CD4-positive, alpha-beta memory T cell (primary cell): ENCODE measurements at places on chromosomes 6 and 20.

DNA sequence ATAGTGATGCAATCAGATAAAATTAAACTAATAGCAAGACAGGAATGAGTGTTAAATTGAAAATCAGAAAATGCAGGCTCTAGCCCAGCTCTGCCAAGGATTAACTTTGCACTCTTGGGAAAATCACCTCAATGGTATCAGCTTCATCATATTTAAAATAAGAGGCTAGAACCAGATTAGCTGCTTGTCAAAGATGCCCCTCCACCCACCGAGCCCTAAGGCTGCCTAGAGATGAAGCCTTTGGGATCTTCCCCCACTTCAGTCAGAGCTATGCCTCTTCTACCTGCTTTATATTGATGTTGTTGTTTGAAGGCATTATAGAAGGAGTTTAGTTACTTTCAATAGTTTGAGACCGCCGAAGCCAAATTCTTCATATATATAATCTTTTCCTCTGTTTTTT, 47.4 kb downstream of the HDDC2 start:
- no peak for DNase-seq

DNA sequence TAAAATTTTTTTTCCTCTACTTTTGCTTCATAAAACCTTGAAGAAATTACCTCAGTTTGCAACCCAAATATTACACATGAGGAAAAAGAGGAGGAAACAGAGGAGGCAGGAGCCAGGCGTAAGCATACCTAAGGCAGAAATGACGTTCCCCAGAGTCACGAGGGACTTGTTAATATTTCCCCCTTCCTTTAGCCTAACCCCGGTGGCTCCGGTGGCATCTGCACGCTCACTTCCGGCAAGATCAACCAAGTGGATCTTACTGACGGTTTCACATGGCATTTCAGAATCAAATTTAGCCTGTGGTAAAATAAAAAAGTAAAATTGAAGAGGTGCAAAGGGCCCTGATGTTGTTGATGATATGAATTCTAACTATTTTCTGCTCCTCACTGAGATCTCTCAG, 67.4 kb downstream of the KIF16B start:
- DNase-seq, result no peak

DNA sequence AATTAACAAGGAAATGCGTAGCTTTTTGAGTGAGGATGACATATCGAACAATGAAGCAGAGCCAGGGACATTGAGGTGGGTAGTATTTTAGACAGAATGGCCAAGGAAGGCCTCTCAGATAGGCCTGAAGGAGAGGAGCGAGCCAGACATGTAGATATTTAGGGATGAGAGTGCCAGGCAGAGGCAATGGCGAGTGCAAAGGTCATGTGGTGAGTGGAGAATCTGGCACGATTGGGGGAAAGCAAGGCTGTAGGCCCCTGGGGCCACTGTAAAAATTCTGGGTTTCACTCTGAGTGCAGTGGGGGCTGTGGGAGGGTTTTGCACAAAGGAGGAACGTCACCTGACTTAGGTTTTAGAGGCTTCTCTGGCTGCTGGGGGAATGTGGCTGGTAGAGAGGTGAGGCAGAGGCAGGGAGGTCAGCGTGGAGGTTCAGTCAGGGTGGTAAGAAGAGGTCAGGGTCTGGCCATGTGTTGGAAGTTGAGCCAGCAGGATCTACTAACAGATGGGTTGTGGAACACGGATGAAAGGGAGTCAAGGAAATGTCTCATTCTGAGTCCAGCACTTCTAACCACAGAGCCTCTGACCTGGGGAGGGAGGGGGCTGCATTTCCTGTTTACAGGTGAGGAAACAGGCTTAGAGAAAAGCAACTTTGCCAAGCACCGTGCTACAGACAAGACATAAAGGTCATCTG, 11.3 kb downstream of the SIRPA start:
- DNase-seq, result no peak

- no peak for DNase-seq
Measured at GRCh38 chr6:152312434-152312833, 324.7 kb downstream of the SYNE1 start.

GRCh38 chr6:1377526-1377925, 11.8 kb upstream of the FOXF2 start:
- DNase-seq, result no peak

DNA sequence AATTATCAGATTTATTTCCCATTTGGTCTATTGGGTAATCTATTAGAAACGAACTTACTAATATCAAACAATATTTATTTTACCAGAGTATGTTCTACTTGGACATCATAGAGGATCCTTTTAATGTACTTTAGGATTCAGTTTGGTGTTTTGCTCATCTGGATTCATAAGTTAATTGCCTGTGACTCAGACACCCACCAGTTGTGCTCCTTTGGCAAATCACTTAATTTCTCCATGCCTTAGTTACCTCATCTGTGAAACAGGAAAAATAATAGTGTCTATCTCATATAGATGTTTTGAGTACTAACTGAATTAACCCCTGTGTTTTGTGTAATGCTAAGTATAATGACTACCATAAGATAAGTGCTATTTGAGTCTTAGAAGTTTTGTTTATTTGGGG, 292.1 kb downstream of the LAMA2 start:
- no peak for DNase-seq

GRCh38 chr6:44066394-44067172, 60.7 kb downstream of the MRPL14 start:
- DNase-seq, result no peak

- peak; percentile 88 for DNase-seq
Measured at GRCh38 chr6:25027221-25027916, 91.6 kb upstream of the RIPOR2 start.

DNA sequence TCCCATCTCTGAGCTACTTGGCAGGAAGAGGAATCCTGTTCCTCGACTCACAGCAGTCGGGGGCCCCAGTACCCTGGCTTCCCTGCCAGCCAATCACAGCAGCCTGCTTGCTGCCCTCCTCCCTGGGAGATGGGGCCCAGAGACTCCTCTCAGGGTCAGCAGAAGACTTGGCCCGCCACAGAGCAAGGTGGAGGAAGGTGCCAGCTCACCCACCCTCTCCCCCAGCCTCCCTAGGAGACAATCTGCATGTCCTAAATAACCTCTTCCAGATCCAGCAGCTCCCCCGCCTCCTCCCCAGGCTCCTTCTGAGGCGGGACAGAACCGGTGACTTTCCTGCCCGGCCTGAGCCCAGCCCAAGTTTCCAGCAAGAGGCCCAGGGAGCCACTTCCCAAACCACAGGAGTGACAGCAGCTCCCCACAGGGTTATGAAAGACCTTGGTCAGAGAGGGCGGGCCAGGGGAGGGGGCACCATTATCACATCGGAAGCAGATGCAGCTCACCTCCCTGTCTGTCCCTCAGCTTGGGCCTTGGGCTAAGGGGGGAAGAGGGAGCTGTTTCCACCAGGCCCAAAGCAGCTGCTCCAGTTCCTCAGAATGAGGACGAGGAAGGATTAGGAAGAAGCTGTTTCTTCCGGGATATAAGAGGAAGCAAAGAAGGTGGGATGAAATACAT, 2.3 kb downstream of the CCND3 start:
- no peak for DNase-seq

- DNase-seq, result no peak
Measured at GRCh38 chr6:65760285-65760684, 53.3 kb upstream of the EYS start.

GRCh38 chr6:99485395-99485773, 29.8 kb downstream of the USP45 start:
- DNase-seq, result no peak

- DNase-seq, result no peak
Measured at GRCh38 chr6:106844930-106845329, 129.6 kb downstream of the CD24 start.

DNA sequence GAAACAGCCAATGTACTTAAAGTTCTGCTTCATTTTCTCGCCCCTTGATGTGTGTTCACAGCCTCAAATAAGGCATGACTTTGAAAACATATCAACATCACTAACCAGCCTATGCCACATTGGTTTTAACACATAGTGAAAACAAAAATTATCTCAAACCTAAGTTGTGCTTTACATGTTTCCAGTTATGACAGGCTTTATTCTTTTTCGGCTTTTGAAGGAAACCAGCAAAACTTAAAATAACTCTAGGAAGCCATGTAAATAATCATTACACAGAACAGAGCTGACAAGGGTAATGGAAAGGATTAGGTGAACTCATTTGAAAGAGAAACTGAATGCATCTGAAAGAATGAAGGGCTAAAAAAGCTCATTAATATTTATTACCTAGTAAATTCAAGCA, 42.1 kb downstream of the BMP5 start:
- no peak for DNase-seq

- no peak for DNase-seq
Measured at GRCh38 chr20:50372770-50373088, 137.5 kb upstream of the PTPN1 start.

DNA sequence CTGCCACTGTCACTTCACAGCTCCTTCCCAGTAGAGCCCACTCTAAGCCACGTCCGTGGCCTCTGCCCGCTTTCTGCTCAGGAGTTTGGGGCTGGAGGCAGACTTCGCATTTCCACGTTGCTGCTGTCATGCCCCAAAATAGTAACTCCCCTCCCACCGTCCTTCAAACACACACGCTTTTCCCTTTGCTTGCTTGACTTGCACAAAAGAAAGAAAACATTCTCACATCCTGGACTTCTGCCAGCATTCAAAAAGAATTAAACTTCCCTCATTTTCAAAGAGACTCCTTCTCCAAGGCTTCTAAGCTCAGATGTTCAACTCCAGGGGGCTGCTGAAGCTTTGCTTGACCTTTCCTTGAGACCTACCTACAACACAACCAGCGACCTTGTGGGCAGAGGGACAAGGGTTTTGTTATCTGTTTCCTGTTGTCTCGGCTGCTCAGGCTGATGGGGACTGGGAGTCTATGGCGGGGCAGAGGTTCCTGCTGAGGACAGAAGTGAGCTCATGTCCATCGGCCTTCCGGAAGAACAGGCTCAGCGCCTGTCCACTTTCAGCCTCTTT, 263.8 kb upstream of the FOXQ1 start:
- no peak for DNase-seq

- DNase-seq, result no peak
Measured at GRCh38 chr6:27568226-27568897, 95.5 kb upstream of the ZNF184 start.

- DNase-seq, result no peak
Measured at GRCh38 chr20:31496761-31497295, 17.4 kb upstream of the HM13 start.

- DNase-seq, result no peak
Measured at GRCh38 chr6:109241199-109241598, 141.1 kb downstream of the CD164 start.

GRCh38 chr20:34420975-34421374, 57.9 kb downstream of the ITCH start:
- DNase-seq, result no peak

DNA sequence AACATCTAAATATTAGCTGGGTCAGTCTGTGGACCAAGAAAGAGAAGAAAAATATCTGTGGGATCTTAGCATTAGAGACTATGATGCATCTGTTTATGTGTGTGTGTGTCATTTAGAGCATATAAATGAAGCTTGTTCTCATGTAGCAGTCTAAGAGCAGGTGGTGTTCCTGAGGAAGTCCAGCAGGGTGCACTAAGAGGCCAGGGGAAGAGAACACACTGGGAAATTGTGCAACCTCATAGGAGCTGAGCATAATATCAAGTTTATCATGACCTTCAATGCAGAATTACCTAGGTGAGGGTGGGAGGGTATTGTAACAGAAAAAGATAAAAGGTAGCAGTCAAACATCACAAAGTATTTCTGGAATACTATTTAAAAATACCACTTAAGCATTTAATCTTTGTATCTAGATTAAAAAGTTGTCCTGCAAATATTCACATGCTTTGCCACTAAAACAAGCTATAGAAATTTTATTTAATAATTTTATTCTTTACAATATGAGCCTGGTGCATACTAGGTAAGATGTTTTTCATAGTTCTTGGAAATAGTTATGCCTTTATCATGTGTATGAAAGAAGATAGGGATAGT, 80.5 kb downstream of the SMPDL3A start:
- no peak for DNase-seq

DNA sequence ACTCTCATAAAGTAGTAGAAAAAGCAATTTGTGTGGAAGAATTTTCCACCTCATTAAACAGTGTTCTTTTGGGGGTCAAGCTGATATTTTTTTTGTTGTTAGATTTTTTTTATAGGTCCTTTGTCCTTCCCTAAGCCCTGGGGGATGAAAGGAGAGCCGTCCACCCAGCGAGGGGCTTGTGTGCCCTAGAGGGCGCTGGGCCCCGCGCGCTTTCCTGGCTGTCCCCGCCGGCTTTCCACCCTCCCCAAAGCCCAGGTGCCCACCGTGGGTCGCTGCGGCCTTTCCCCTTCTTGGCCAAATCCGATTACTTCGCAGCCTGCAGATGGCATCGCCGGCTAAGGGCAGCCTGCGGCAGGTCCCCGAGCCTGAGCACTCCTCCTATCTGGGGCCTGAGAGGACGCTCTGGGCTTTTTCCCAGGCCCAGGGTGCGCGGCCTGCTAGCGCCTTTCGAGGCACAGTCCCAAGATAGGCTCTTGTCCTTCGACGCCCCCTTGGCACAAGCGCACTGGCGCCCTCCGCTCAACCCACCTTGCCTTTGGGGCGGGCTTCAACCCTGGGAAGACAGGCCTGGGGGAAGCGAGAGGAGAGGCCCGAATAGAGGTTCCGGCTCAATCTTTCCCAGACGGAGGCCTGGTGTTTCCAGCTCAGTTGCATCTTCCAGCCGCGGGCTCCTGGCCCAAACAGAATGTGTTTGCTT, 33.6 kb downstream of the TFAP2A start:
- DNase-seq, result no peak

GRCh38 chr6:75154973-75155372, 50.9 kb downstream of the COL12A1 start:
- no peak for DNase-seq

- no peak for DNase-seq
Measured at GRCh38 chr6:64984948-64985347, 722.1 kb downstream of the EYS start.

DNA sequence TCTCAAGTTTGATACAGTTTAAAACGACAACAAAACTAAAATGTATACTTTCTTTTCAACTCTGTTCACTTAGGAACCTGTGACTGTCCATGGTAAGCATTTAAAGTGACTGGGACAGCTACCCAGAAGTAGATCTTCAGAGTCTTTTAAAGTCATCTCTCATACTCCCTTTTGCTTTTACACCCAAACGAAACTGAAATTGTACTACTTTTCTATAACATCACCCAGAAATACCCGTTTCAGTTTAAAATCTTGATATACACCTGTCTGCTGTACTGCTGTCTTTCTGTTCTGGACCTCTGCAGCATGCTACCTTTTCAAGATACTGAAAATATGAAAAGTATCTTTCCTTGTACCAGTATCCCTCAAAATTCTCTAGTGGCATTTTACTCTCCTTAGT, 170.4 kb upstream of the THEMIS start:
- no peak for DNase-seq

- no peak for DNase-seq
Measured at GRCh38 chr6:37095997-37096396, 74.0 kb upstream of the PIM1 start.

DNA sequence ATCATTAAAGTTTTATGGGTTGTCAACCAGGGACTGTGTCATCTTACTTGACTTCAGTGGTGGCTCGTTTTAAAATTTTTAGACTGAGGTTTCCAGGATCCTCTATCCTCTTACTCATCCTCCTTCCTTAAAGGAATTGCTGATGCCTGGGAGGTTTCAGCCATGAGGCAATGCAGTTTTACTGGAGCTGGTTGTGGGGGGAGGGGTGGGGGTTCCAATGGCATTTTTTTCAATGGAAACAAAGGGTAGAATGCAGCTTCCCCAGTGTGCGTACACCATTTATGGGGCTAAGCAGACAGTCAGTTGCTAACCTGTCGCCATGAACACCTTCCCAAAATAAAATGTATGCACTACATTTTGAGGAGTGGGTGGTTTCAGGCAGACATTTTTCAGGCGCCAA, 88.0 kb downstream of the METTL24 start:
- no peak for DNase-seq
